ENCODE measurements at places on chromosomes 6 and 20.

DNA sequence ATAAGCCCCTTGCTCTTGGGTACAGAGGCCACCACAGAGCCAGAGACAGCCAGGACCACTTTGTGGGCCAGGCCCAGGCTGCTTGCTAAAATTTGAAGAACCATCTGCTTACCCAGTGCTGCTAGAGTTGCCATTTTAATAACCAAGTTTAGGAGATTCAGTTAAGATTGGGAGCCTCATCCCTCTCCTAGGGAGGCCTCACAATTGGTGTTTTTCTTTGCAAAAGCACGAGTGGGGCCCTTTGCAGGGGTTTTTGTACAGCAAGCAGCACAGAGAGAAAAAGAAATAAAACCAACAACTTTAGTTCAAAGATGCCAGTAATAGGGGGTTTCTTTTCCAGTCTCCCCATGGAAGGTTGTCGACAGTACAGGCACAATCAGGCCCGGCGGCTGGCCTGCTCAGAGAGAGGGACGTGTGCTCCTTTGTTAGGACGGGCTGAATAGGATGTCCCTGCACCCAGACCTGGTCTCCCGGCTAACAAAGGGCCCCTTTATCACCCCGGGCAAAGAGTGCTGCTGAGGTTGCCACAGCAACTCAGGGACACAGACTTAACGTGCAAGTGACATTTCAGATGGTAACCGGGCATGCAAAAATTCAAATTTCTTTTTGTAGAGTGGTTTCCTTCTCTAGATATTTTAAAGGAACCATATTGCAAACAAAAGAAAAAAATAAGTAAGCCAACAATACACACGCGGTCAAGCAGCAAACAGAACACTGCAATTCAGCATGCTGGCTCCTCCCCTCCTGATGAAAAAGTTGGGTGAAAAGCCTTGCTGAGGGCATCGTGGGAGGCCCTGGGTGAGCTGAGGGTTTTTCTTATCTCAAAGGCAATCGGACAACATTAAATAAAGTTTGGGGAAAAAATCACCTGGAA, 10.5 kb upstream of the TOX2 start:
- no peak for DNase-seq

DNA sequence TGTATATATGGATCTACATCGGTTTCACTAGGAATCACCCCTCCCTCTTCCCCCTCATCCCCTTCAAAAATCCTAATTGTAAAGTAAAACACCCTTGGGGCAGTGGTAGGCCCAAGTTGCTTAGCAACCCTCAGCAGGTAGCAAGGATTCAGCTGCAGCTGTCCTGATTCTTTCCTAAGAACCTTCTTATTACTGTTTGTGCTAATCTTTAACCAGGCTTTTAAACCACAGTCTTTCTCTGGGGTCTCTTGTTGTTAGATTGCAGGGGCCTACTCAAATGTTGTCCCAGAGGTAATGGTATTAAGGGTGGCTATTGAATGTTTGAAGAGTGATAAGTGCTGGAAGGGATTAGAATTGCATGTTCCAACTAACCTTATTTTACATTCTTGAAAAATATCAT, 46.4 kb downstream of the PRL start:
- no peak for DNase-seq

- DNase-seq, result no peak
Observed at GRCh38 chr20:37542281-37542680, 14.6 kb upstream of the BLCAP start.

GRCh38 chr6:112249489-112249888, 4.9 kb downstream of the LAMA4 start:
- DNase-seq, result no peak

- no peak for DNase-seq
Observed at GRCh38 chr6:126227833-126228702, 111.8 kb upstream of the CENPW start.

GRCh38 chr20:2673453-2673852, 9.4 kb upstream of the IDH3B start:
- DNase-seq, result no peak

DNA sequence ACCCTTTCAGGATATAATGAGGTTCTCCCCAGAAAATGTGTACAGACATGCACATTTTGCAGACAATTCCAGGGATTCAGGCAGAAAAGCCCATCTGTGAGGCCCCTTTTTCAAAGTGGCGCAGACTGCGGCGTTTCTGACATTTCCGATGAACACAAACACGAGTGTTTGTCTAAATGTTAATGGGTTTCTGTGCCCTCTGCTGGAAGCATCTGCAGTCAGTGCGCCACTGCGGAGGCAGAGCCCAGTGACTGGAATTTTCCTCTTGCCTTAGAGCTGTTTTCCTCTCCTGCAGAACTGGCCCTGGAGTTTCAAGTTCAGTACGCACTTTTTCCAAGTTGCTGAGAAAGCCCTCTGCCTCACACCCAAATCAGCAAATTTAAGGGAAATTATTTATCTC, 15.3 kb downstream of the ANKRD60 start:
- DNase-seq, result no peak

- no peak for DNase-seq
Observed at GRCh38 chr6:108581932-108582475, 21.3 kb downstream of the FOXO3 start.

DNA sequence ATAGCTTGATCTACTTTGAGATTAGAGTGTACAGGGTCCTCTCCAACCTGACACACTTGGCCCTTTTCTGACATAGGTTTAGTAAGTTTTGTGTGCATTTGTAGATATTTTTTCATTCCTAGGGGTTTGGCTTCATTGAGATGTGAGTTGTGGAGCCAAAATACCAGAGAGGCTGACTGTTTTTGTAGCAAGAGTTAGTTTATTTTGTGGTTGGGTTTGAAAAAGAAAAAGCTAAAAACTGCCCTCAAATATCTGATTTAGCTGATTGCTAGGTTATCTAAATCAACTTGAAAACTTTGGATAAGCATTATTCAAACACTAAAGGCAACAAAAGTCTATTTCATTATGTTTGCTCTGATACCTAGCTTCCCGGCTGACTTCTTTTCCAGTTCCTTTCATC, 164.7 kb upstream of the CENPW start:
- DNase-seq, result no peak

- DNase-seq, result peak; percentile 44
Observed at GRCh38 chr20:47256668-47257236, 99.7 kb downstream of the ZMYND8 start.

- DNase-seq, result no peak
Observed at GRCh38 chr20:2405693-2406065, 25.0 kb downstream of the TGM6 start.

DNA sequence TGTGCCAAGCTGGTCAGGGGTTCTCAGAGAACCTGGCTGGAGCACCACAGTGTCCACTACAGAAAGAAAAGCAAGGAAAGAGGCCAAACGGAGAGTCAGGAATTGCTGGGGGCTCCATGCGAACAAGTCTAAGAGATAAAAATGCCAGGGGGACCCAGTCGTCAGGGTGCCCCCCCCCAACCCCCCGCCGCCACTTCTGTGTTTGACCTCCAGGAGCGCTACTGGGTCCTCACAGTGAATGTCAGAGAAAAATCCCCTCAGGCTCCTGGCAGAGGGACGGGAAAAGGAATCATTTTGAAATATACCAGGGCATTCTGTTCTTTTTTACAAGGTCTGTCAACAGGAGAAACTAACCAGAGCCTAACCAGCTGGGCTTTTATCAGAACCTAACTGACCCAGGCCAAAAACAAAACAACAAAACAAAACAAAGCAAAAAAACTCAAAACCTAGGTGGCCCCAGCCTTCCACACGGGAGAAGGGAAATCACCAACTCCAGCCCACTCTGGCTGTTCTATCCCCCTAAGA, 17.9 kb upstream of the NELFCD start:
- DNase-seq, result no peak

DNA sequence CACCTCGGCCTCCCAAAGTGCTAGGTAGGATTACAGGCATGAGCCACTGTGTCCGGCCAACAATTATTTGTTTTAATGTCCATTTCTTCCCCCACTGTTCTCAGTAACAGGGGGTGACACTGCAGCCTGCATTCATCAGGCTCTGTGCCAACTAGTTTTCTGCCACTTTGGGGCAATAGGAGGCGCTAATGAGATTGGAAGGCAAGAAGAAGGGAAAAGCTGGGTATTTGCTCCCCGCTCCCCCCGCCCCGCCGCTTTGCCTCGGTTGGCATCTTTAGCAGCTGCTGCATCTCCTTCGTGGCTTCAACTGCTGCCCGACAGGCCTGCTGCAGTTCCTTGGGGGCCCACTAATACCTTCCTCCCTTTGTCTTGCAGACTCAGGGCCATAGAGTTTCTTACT, 35.0 kb upstream of the MDGA1 start:
- DNase-seq, result no peak

- DNase-seq, result no peak
Observed at GRCh38 chr6:45049188-45049843, 278.8 kb upstream of the RUNX2 start.

DNA sequence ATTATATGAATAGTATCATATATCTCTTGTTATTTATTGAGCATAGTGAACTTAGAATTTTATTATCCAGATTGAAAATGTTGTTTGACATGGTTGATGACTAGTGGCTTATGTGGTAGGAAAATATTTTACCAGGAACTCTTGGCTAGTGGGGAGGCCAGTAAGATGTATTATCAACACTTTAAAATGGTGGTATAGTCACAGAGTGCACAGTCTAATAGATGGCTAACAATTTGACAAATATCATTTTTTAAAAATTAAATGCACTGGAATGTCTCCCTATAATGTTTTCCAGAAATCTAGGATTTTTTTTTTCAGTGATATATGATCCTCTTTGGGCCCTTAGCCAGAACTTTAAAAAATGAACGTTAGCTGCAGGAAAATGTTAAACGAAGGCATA, 26.9 kb upstream of the EYA4 start:
- DNase-seq, result no peak

DNA sequence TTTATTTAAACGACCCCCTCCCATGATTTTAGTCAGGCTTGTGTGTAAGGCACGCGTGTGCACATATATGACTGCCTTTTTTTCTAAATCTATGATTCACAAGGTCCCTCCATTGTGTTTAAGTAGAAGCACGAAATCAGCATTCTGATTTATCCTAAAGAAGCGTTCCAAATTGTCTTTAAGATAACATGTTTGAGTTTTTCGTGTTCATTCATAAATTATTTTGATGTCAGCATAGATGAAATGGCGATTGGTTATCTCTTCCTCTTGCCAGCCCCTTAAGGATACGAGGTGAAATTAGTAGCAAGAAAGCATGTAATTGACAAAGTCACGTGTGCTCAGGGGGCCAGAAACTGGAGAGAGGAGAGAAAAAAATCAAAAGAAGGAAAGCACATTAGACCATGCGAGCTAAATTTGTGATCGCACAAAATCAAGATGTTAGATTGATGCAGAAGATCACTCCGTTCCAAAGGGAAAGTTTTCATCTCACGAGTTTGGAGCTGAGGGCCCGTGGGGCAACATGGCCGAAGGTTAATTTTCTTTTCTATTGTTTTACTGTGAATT, at the start of gene LIN28B:
Gene LIN28B (plus strand): TSS at position 377 of the 564 bp plus-strand sequence. CDS start 144 bp downstream, at position 521.
- DNase-seq, result no peak

DNA sequence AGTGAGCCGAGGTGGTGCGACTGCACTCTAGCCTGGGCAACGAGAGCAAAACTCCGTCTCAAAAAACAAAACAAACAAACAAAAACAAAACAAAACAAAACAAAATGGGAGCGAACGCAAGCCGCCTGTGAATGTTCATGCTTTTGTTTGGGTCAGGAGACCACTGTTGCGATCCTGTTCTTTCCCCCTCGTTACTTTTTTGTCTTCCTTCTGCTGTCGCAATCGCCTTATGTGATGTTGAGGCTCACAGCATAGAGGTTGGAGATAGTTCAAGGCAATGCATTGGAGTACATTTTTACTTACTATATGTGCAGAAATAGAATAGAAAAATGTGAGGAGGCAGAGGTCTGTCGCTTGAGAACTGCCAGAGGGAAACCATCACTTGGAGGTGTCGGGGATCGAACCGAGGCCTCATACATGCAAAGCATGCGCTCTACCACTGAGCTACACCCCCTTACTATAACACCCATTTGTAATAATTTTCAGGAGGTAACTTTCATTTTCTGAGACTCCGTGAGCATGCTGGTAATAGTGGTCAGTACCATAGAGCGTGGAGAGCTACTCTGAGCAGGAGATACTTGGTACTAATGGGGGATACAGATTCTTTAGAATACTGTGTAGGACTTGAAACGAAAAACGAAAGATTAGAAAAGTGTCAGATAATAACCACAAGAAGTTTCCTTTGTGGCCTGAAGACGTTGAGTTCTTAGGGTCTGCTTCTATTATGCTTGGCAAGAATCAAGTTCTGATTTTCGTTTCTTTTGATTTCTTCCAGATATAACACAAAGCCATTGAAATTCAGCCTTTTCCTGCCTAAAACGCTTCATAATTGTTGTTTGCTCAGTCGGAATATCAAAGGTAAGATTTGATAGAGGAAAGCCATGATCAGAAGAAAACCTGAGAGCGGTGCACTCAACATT, 121.1 kb downstream of the TRIM27 start:
- DNase-seq, result peak; percentile 54

DNA sequence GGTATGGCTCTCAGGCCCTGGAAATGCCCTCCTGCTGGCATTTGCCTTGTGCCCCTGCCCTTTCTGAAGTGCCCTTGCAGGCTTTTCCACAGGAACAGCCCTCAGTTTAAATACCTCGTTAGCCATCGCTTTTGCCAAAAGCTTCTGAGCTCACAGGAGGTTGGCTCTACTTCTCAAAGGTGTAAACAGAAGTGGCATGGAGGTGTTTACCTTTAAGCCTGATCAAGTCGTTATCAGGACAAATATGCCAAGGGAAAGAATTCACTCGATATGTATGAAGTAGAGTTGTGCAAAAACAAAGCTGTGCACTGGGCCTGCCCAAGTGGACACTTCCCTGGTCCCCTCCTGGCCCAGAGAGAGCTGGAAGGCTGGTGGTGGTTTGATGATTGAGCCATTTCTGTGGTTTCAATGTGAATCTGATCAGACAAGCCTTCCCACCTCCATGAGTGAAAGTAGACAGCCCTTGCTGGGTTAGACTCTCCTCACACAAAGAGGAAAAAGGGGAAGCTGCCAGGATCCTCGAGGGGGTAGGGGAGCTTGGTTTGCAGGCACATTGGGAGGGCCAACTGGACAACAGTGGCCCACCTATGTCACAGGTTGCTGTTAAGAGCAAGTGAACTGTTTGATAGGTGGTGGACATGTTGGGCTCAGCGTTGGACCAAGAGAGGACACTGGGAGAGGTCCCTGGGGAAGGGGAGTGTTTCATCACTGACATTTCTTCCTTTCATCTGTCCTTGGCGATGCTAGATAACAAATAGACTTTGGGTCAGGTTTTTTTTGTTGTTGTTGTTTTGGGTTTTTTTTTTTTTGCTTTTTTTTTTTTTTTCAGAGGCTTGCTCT, 98.7 kb downstream of the ZDHHC14 start:
- DNase-seq, result no peak

DNA sequence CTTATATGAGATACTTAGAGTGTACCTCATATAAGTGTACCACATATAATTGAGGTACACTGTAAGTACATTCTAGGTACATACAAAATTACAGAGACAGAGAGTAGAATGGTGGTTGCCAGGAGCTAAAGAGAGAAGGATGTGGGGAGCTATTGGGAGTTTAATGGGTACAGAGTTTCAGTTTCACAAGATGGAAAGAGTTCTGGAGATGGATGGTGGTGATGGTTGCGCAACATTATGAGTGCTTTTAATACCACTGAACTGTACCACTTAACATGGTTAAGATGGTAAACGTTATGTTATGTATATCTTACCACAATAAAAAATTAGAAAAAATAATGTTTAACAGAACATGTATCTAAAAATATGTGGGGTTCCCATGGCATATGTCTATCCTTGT, 69.4 kb downstream of the PRND start:
- DNase-seq, result no peak

Data from fibroblast of skin of abdomen (primary cell).